Mesenteric fat pad (tissue), 1 donor: ENCODE measurements at places on chromosomes 3 and 15. TPM values are rescaled to one million over a fixed set of nuclear protein-coding genes. Genes with fewer than 3 reads are reported as not detected.

Gene PBRM1
- total RNA-seq = 94.0 TPM

Gene TMCO5A
- total RNA-seq = not detected

Gene PCOLCE2
- 255 TPM for total RNA-seq

Gene CFAP161
- total RNA-seq = 0.71 TPM

Gene CTXND1
- not detected for total RNA-seq

Gene SEMA3G
- total RNA-seq = 144 TPM

Gene ADPGK
- total RNA-seq = 55.5 TPM

Gene GOLGA8N
- 6.9 TPM for total RNA-seq

Gene PSTPIP1
- total RNA-seq = 24.8 TPM

Gene PLA2G4B
- 4.3 TPM for total RNA-seq

Gene TRIM71
- total RNA-seq = not detected

Gene P4HTM
- 16.2 TPM for total RNA-seq

Gene CYP8B1
- total RNA-seq = not detected

Gene GAP43
- not detected for total RNA-seq

Gene GPR171
- 1.8 TPM for total RNA-seq

Gene GPR15
- total RNA-seq = not detected
